ENCODE measurements at places on chromosomes 4 and X. TPM values are rescaled to one million over a fixed set of nuclear protein-coding genes. Genes with fewer than 3 reads are reported as not detected.

DNA sequence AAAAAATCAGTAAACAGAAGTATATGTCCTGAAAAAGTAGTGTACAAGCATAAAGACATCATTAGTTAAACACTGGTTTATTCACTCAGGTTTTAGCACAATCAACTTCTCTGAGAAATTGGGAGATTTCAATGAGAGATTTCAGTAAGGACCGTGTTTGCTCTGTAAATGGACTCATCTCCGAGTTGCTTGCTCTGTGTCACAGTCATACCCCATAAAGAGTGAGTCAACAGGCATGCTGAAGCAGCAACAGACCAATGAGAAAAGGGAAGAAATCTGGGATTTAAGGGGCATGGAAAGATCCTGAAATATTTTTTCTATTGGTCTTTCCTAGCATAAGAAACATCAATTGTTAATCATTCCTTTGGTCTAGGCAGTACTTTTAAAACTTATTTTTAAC, 4.7 kb downstream of the GLUD2 start:
- DNase-seq, result no peak

DNA sequence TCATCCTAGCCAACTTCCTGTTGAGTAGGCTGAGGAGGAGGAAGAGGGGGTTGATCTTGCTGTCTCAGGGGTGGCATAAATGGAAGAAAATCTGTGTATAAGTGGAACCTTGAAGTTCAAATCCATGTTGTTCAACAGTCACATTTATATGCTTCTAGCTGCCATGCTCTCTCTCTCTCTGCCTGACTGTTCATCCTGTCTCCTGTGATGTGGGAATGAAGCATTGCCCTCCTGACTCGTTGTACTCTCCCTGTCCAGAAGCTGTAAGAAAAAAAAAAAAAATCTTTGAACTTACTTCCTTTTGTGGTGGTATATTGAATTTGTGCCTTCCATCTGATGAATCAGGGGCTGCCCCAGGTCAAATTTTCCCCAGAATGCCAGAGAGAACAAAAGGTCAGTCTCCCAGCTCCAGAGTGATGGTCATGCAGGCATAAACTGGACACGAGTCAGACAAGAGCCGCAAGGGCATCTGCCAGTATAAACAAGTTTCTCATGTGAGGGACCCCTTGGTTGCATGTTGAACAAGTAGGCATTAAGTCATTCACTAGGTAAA, 257.0 kb downstream of the IDS start:
- no peak for DNase-seq

The TMPRSS11A gene
- not detected for total RNA-seq

GRCh38 chr4:77104791-77105540, 29.2 kb upstream of the CCNI start:
- DNase-seq, result no peak

GRCh38 chr4:168618577-168619265, 121.9 kb downstream of the PALLD start:
- no peak for DNase-seq

The CLDN34 gene
- not detected for total RNA-seq

DNA sequence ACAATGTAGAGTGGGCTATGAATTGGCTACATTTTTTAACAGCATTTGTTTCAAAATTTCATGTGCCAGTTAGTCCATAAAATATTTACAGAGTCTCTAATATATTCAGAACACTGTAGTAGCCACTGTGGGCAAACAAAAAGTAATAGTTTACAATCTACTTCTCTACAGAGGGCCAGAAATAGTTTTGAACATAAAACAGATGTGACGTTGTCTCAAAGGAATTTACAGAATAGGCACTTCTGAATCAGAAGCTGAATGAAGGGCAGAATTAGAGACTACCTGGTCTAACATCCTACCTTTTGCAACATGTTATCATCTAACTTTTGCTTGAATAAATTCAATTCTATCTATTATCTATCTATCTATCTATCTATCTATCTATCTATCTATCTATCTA, 811.9 kb upstream of the EPHA5 start:
- DNase-seq, result no peak

Measured in chondrocyte (in vitro differentiated cells).